ENCODE measurements at places on chromosomes 1 and 21.

DNA sequence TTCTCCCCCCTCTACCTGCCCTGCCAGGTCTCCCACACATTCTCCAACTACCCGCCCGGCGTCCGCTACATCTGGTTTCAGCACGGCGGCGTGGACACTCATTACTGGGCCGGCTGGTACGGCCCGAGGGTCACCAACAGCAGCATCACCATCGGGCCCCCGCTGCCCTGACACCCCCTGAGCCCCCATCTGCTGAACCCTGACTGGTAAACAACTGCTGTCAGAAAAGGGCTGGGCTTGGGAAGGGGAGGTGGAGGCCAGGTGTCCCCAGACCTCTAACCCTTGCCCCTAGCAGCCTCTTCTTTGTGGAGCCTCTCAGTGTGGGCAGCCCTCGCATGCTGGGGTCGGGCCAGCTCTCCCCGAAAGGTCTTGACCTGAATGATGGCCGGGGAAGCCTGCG lies 2.9 kb upstream of the FBXO6 start:
- no peak for DNase-seq

GRCh38 chr1:55547405-55547804 lies 332.2 kb upstream of the USP24 start:
- DNase-seq = no peak

DNA sequence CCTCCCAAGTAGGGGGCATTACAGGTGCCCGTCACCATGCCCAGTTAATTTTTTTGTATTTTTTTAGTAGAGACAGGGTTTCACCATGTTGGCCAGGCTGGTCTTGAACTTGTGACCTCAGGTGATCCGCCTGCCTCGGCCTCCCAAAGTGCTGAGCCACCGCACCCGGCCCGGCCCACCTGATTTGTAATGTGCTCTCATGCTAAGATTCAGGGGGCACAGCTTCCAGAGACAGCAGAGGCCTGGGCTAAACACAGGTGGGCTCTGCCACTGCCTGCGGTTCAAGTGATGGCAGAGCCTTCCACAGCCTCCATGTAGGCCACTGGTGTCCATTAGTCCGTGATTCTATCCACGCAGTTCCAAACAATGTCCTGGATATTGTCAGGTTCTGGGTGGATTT lies 98.4 kb downstream of the PDE9A start:
- DNase-seq = no peak

GRCh38 chr1:46617108-46617800 lies 643 bp upstream of the MOB3C start:
- DNase-seq = no peak

DNA sequence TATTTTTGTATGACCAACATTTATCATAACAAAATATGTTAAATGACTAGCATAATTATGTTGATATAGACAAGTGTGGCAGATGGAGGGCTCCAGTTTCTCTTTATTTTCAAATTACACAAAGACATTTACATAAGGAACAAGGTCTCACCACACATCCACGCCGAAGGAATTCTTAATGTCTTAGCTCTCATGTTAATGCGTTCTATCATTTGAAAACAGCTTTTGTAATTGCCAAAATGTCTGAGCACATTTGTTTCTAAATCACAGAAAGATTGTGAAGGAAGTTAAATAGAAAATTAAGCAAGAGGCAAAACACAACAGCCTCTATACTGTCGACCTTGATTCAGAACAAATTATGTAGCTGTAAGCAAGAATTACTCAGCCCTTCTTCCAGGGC lies 223.0 kb upstream of the NR5A2 start:
- no peak for DNase-seq

- no peak for DNase-seq
Measured at GRCh38 chr1:199292896-199293295, 654.1 kb downstream of the PTPRC start.

- DNase-seq = no peak
Measured at GRCh38 chr1:79561521-79561978, 555.0 kb upstream of the ADGRL4 start.

- DNase-seq = no peak
Measured at GRCh38 chr21:31538816-31539215, 120.7 kb upstream of the SOD1 start.

DNA sequence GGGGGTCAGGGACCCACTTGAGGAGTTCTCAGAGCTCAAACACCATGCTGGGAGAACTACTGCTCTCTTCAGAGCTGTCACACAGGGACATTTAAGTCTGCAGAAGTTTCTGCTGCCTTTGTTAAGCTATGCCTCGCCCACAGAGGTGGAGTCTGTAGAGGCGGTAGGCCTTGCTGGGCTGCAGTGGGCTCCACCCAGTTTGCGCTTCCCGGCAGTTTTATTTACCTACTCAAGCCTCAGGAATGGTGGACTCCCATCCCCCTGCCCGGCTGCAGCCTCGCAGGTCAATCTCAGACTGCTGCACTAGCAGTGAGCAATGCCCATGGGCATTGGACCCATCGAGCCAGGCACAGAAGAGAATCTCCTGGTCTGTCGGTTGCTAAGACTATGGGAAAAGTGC lies 706.4 kb downstream of the LRRIQ3 start:
- no peak for DNase-seq

DNA sequence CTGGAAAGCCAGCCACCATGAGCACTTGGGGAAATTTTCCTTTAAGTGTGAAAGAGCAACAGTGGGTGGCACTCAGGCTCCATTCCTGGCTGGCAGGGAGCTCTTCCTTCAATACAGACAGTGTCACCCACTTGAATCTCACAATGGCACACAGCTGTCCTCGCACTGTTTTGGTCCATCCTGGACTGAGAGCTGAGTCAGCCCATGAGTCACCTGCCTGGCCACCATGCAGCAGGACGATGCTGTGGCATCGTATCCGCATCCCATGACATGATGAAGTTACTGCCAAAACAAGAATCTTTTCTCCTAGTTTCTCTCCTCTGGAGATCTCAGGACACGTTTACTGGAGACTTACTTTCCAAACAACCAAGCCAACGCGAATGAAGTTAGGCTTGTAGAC lies 6.0 kb downstream of the TMPRSS2 start:
- no peak for DNase-seq

GRCh38 chr1:95033843-95034242 lies 38.9 kb downstream of the ALG14 start:
- no peak for DNase-seq
